GM10248 (cell line): ENCODE measurements at places on chromosomes 4 and X.
A peak's percentile ranks its signal among the peaks of the same experiment; 100 is the strongest.

DNA sequence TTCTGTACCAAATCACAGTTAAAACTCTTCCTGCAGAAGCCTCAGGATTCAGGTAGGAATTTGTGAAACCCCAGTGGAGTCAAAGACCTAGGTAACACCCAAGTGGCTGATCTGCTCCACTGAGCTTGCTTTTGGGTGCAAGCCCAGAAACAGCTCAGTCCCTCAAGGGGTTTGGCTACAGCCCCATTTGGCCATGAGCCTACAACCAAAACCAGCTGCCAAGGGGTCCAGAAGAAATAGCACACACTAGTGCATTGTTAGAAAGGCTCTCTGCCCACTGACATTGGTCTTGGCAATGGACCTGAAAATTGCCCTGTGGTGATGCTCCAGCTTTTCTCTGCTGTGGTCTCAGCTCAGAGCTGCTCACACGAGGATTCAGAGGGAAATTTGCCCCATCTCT, 577.4 kb upstream of the INTU start:
- no peak for DNase-seq

- no peak for DNase-seq
These were observed 67.3 kb upstream of the RAPGEF2 start for GRCh38 chr4:159035570-159035969.

GRCh38 chr4:148415500-148415899, 26.7 kb downstream of the NR3C2 start:
- DNase-seq, result no peak

DNA sequence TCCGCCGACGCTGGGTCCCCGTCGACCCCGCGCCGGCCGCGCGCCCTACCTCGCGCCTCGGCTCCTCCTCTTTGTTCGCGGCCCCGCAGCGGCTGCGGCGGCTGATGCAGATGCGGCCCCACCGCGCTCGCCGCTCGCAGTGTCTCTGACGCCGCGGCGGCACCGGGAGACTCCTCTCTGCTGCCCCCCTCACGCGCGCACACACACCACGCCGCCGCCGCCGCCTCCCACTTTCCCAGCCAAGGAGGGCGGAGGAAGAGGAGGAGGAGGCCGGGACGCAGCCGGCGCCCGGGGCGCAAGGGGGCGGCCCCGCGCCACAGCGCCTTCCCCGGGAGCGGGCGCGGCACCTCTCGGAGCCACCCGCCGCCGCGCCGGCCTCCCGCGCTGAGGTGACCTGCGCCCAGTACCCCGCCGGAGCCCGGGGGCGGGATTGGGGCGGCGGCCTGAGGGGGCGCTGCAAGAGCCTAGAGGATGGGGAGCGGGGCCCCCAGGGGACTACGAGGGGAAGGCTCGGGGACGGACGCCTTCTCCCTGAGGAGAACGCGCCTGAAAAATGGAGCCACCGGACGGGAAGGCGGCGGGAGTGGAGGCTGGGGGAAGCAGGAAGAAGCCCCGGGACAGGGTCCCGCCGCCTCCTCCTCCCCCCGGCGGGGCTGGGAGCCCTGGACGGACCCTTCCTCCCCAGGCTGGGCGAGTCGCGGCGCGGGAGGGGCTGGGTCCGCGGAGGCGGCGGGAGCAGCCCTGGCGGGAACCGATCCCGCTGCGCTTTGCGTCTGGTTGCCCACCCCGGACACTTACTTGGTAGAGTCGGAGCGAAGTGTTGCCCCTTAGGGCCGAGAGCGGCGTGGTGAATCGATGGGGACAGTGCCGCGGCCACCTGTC, at the start of gene SH3RF1:
TSS of gene SH3RF1 (minus strand) at position 147 of the 882 bp plus-strand sequence. CDS start 1,744 bp downstream, outside the sequence.
- peak; percentile 85 for DNase-seq

GRCh38 chr4:174794543-174795094, 34.4 kb downstream of the GLRA3 start:
- no peak for DNase-seq

- DNase-seq, result no peak
These were observed 28.4 kb downstream of the ALPK1 start for GRCh38 chr4:112325530-112325929.
